Keratinocyte (primary cell): ENCODE measurements at places on chromosomes 2 and 18. TPM values are rescaled to one million over a fixed set of nuclear protein-coding genes. Genes with fewer than 3 reads are reported as not detected.

DNA sequence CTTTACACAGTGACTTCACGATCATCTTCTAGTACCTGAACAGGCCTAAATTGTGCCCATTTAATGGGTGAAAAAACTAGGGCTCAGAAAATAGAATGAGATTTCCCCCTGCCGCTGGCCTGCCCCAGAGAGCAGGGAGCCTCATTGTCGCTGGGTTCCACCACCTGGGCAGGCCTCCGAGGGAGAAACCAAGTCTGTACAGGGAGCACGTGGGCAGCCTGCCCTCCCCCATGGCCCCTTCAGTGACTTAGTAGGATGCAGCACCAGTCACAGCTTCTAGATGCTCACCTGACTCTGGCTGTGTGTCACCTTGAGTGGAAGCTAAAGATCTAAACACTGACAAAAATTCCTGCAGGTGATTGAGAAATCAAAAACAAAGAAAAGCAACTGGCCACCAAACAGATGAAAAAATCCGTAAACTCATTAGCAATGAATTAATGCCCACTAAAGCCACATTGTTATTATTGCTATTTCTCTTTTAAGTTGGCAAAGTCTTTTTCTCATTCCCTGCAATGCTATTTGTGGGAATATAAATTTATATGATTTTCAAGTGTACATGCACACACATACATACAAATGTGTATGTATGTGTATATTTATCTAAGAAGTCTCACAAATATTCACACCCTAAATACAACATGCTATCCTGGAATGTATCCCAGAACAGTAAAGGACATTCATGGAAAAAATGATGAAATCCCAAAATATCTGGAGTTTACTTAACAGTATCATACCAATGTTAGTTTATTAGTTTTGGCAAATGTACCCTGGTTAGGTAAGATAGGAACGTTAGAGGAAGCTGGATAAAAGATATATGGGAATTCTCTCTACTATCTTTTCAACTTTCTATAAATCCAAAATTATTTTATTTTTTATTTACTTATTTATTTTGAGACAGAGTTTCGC, 18.7 kb upstream of the ASPRV1 start:
- DNase-seq = no peak

The IL1F10 gene
- polyA plus RNA-seq = 0.15 to 0.75 TPM (median 0.37 TPM) in 3 replicates

- no peak for DNase-seq
Measured at GRCh38 chr2:238562446-238562845, 135.7 kb downstream of the ASB1 start.

DNA sequence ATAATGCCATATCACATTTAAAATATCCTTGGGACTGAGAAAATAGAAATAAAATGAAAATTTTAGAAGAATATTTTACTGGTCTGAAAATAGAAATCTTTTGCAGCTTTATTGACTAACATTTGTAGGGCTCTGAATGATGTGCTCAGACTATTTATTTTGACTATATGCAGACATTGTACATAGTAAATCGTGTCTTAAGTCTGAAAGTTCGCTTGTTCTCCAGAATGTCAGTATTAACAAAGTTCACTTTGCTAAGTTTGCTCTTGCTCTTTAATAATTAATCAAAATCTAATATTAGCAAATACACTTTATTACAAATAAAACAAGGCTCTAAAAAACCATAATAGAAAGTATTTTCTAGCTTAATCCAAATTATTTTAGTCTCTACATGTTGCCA, 219.8 kb downstream of the WDR7 start:
- no peak for DNase-seq

DNA sequence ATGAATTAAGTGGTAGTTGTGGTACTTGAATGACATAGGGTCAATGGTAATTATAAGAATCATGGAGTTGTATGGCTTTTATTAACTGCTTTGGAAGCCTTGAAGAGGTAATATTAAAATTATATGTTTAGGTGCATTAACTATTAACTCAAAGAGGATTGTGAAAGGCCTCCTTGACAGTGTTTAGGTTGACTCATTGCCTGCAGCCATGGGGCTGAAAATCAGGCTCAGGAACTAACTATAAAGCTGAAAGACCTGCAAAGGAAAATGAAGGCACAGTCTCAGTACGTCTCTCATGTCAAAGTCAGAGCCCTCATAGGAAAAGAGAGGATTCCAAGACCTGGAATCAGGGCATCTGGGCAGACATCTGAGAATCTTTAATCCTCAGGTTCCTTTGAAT, 31.0 kb downstream of the CACNB4 start:
- no peak for DNase-seq

- no peak for DNase-seq
Measured at GRCh38 chr2:62641410-62641843, 64.1 kb upstream of the EHBP1 start.

The NOL4 gene
- polyA plus RNA-seq = not detected in 3 replicates

The GAREM1 gene
- polyA plus RNA-seq = 2.8 to 3.8 TPM (median 3.6 TPM) in 3 replicates

DNA sequence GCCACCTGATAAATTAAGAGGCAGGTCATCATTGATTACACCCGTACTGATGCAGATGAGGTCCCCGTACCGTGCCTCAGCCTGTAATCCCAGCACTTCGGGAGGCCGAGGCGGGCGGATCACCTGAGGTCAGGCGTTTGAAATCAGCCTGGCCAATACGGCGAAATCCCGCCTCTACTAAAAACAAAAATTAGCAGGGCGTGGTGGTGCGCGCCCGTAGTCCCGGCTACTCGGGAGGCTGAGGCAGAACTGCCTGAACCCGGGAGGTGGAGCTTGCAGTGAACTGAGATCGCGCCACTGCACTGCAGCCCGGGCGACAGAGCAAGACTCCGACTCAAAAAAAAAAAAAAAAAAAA, 683 bp upstream of the ENOSF1 start:
- no peak for DNase-seq

- DNase-seq = no peak
Measured at GRCh38 chr2:206176121-206176520, 16.4 kb downstream of the EEF1B2 start.

The ICA1L gene
- 1.1 to 2.2 TPM (median 1.8 TPM) in 3 replicates for polyA plus RNA-seq

DNA sequence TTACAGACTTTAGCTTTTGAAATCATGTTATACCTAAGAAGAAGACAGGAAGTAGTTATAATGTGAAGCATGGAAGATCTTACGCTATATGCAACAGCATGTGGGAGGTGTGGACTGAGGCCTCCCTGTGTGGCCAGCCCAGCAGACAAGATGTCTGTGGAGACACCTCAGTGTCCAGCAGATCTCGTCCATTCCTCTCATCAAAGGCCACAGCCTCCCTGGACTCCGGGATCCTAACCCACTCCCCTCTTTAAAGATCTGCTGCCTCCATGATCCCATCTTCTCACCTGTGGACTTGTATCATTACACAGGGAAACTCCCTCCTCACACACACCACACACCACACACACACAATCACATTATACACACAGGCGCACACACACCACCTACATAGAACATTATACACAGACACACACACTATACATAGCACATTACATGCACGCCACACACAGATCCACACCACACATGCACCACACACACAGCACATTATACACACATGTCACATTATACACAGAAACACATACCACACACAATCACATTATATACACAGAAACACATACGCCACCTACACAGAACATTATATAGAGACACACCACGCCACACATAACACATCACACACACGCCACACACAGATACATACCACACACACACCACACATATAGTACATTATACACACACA, 89.5 kb downstream of the PXDN start:
- DNase-seq = no peak

DNA sequence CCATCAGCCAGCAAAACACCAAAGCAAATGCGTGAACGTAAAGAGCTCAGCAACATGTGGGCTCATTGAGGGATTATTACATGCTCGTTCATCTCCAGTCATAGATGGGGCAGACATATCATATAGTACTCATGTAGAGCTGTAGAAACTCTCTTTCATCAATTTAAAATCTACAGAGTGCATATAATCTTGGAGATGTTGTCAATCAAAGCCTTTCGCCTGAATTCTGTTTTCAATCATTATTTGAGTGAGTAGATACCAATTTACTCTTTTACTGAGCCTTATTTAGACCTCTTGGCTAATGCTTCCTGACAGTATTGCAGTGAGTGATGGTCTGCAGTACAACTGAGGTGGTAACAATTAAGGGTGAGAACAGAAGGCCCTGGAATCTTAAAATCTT, 7.0 kb downstream of the RIT2 start:
- DNase-seq = no peak

GRCh38 chr18:80159713-80160636, 50.9 kb downstream of the ADNP2 start:
- no peak for DNase-seq

The NCL gene
- polyA plus RNA-seq = 103 to 247 TPM (median 123 TPM) in 3 replicates

The ALPI gene
- polyA plus RNA-seq = not detected in 3 replicates

DNA sequence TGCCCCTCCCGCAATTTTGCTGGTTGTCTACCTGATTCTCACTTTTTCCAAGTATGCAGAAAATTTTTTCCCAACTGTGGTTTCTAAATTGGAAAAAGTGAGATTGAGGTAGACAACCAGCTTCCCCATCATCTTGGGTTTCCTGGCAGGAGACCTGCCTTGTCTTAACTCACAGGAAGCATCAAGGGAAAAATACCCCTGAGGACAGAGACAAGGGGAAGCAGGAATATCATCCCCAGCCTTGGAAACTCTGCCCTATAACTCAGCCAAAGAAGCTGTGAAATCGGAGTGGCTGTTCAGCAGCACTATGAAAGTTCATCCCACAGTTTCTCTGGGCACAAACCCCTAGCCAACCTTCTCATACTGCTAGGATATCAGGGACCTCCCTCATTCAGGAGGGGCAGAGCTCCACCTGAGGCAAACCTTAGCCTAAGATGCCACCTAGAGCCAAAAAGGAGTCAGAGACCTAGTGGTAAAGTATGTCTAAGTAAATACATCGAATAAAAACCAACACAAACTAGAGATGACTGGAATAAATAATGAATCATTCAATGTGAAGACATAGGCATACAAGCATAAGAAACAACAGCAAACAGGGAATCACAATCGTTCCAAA, 68.2 kb downstream of the ZSWIM2 start:
- no peak for DNase-seq

GRCh38 chr2:237885931-237886684, 26.7 kb downstream of the RAMP1 start:
- no peak for DNase-seq

GRCh38 chr2:15894481-15895144, 45.7 kb upstream of the MYCN start:
- no peak for DNase-seq

GRCh38 chr2:225334514-225334913, 65.0 kb upstream of the NYAP2 start:
- no peak for DNase-seq

The COBLL1 gene
- polyA plus RNA-seq = 11.1 to 25.6 TPM (median 14.9 TPM) in 3 replicates

The ZNF396 gene
- 0.20 to 0.49 TPM (median 0.33 TPM) in 3 replicates for polyA plus RNA-seq

DNA sequence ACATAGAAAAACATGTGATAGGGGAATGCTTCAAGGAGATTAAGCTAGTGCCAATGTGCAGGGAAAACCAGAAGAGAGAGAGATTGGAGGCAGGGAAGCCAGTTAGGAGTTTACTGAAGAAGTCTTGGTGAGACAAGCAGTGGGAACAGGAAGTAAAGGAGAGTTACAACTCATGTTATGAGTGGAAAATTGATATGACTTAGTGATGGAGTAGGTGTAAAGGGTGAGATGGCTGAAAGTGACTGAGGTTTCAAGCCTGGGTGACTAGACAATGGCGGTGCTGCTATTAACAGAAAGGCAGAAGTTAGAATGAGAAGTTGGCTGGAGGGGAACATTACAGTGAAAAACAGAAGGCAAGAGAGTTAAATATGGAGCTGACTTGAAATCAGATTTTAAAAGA, 16.5 kb downstream of the DOK1 start:
- DNase-seq = no peak

GRCh38 chr2:227370791-227371312, 8.3 kb downstream of the TM4SF20 start:
- DNase-seq = no peak

- DNase-seq = no peak
Measured at GRCh38 chr18:53749766-53750165, 474.7 kb downstream of the MBD2 start.

DNA sequence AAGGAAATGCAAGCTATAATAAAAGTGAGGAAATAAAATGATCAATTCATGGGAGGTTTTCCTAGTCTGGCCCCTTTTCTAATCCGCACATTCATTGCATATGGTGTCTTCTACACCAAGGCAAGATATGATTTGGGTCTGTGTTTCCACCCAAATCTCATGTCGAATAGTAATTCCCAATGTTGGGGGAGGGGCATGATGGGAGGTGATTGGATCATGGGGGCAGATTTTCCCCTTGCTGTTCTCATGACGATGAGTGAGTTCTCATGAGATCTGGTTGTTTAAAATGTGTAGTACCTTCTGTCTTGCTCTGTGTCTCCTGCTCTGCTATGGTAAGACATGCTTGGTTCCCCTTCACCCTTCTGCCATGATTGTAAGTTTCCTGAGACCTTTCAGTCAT, 315.4 kb downstream of the CYRIA start:
- no peak for DNase-seq
